ENCODE measurements at places on chromosomes 7 and 10.

DNA sequence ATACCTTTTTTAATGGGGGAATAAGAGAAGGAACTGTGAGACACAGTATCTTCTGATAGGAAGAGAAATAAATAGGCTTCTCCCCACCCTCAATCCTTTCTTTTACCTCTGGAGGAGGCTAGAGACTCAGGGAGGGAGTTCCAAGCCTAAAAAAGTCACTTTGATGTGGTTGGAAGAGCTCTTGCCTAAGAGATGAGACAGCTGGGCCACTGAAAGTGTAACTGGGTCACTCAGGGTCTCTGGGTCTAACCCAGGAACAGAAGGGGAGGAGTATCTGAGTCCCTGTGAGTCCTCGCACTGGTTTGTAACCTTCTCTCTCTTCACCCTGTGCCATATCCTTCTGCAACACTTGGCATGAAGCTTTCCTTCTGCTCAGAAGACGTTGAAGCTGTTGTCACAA is 222.9 kb upstream of the AGK start:
- no peak for DNase-seq

DNA sequence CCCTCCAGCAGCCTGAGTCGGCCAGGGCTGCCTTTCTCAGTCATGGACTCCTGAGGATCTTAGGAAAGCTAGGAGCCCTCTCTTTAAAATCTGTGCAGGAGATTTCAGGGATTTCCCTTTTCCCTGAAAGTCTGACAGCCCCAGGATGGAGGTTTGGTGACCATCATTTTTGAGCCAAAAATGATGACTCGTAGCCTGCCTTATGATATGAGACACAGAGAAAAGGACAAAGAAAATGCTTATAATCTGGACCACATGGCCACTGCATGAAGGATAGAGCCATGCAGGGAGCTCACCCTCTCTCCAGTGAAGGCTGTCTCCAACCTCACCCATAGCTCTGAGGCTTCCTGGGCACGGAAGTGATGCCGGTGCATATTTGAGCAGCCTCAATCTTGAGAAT is 106.6 kb upstream of the CHST15 start:
- no peak for DNase-seq

DNA sequence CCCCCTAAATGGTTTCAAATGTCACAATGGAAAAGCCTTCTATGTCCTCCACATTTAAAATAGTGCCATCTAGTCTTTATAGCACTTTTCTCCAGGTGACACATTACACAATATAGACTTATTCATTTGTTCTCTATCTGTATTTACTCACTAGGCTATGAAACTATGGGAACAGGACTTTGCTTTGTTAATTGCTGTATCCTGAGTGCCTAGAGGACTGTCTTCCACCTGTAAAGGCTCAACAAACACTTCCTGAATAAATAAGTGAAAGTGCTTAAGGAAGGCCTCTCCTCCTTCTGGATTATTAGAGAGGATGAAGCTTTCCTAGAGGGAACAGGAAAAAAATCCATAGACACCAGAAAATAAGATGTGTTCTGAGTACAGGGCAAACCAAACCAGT is 397.6 kb upstream of the LRRN3 start:
- DNase-seq = no peak

DNA sequence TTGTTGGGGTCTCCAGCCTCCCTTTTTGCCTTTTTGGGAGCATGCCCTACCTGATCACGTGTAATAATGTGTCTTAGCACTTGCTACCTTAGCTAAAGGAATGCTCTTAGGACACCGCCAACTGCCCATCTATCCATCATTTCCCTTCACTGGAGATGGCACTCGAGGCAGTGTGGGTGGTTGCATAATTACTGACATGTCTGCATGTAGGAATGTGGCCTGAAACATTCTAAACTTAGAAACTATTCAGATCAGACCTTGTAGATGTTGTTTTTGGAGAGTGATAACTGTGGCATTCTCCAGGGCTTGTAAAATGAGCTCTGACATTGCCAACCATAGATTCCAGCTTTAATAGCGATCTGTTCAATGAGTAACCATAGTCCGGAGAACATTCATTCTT is 365.8 kb downstream of the BBS9 start:
- DNase-seq = no peak

GRCh38 chr7:129188892-129189660 is 643 bp downstream of the SMO start:
- DNase-seq = no peak

GRCh38 chr7:17010637-17011300 is 129.0 kb upstream of the AGR3 start:
- DNase-seq = peak; percentile 55

DNA sequence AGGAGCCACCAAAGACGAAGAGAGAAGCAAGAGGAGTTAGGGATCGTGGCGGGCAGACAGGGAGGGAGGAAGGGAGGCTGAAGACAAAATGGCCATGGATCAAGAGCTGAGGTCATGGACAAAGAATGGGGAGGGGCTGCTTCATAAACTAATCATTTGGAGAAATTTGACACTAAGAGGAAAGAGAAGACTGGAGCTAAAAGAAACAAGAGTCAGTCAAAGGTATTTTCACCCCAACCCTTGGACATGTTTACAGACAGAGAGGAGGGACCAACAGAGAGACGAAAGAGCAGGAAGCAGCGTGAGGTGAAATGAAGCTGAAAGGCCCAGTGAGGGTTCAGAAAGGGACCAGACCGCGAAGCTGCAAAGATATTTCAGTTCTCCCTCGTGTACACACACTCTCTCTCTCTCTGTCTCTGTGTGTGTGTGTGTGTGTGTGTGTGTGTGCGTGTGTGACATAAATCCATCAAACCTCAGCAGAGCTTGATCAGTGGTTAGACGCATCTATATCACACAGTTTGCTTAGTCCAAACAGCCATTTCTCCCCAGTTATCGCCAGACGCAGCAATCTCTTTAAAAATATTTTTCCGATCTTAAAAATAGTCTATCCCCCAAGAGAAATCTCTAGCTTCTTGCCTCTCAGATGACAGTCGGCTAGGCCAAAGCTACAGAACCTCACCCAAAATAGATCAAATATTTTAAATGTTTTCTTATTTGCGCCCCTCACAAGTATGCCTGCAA is 12.5 kb upstream of the CALD1 start:
- DNase-seq = no peak

DNA sequence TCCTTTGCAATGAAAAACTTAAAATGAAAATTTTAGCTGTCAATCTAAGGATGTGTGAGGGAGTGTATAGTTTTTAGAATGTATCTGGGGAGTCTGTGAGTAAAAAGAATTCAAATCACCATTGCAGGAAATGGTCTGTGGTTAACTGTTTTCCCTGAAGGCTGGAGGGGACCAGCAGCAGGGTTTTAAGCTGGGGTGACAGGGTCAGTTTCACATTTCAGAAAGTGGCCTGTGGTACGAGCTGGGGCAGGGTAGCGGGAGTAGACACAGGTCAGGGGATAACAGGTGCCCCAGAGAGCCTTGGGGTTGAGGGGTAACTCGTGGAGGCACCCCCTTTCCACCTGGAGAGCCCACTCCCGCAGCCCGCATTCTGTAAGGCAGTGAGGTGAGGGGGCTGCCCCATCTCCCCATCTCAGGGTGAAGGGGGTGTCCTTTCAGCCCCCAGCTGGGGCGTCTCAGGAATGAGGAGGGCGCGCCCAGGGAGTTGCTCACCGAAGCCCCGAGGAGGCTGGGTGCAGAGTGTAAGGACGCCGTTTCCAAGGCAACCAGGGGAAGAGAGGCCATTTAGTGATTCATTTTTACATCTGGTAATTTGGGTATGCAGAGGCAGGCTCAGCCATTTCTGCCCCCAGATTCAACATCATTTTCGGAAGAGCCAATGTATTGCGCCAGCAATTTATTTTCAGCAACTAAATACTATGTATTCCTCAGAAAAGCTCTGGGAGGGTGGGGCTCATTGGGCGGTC is 168.9 kb downstream of the SLIT1 start:
- DNase-seq = peak; percentile 68

GRCh38 chr7:96205665-96206064 is 116.2 kb downstream of the SLC25A13 start:
- no peak for DNase-seq

DNA sequence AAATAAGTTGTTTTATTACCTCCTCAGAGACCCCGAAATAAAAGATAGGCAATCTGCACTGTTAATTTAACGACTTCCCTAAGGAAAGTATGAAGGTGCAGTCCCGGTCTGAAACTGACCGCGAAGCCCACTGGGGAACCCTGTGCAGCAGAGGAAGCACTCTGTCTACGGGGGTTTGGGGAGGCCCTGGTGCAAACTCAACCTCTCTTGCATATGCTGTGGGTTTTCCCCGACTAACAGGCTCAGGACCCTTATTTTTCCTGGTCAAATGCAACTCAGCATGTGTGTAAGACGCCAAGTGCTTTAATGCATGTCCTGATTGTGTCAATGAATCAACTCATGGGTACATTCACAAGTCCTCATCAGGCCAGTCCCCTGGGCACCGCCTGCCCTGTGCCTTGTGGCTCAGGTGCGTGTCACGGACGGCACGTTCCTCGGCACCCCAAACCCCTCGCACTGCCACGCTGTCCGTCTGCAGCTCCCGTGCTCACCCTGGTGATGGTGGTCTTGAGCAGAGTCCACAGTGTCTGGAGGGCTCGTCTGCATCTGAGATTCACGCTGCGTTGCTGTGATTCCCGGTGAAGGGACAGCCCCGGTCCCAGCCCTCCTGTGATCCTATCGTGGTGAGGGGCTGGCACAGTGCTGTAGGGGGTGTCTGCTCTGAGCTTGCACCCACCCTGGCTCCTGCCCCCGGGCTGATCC is 33.8 kb downstream of the JAKMIP3 start:
- DNase-seq = no peak

- no peak for DNase-seq
Observed at GRCh38 chr10:107686095-107686494, 521.6 kb upstream of the SORCS1 start.

- DNase-seq = no peak
Observed at GRCh38 chr10:10891124-10892082, 126.3 kb upstream of the CELF2 start.

GRCh38 chr10:97916586-97916985 is 66.9 kb downstream of the GOLGA7B start:
- DNase-seq = no peak

DNA sequence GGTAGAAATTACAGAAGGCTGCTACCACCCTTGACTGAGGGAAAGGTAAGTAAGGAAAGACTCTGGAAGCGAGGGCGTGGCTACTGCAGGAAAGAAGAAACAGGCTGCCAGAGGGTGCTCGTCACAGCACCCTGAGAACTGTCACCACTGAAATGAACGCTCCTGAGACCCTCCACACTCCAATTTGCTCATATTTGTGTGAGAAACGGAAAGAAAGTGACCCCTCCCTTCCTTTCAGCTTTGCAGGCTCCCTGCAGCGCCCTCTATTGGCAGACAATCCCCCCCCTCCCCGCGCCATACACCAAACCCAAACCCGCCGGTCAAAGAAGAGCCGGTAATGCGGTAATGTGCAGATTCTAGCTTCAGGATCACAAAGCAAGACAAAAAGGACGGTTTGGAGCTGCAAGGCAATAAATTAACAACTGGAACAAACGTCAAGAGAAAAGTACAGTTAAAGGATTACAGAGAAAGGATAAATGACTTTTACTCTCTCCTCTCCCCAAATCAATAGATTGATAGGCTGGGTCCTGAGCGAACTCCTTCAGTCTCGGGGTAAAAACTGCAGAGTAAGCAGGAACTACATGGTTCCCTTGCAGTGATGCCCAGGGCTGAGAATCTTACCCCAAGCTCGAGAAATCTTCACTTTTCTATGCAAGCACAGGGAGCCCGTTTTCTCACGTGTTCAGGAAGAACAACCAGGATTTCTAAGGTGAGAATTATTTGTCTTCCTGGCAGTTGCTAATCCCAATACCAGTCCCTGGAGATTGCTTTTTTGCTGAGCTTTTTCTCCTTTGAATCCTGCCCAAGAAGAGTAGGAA is 47.6 kb downstream of the STEAP1B start:
- DNase-seq = peak; percentile 48

GRCh38 chr10:77433546-77433945 is 204.1 kb downstream of the KCNMA1 start:
- DNase-seq = no peak

GRCh38 chr10:114350751-114351150 is 53.6 kb downstream of the AFAP1L2 start:
- DNase-seq = no peak

- no peak for DNase-seq
Observed at GRCh38 chr7:95997632-95998031, 225.3 kb downstream of the DYNC1I1 start.

DNA sequence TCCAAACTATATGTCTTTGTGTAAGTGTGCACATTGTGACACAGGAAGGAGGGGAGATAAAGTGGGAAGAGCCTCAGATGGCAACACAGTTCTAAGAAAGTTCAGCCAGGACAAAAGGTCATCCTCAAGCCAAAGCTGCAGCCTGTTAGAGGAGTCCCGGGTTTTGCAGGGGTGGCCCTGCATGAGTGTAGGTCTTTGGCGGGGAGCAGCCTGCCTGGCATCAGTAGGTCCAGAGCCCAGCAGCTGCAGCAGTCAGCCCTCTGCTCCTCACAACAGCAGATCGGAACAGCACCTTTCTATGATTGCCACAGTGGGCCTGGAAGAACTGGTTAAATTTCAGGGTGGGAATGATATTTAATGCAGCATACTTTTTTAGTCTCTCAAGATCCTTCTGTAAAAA is 13.5 kb upstream of the VDAC2 start:
- DNase-seq = no peak

DNA sequence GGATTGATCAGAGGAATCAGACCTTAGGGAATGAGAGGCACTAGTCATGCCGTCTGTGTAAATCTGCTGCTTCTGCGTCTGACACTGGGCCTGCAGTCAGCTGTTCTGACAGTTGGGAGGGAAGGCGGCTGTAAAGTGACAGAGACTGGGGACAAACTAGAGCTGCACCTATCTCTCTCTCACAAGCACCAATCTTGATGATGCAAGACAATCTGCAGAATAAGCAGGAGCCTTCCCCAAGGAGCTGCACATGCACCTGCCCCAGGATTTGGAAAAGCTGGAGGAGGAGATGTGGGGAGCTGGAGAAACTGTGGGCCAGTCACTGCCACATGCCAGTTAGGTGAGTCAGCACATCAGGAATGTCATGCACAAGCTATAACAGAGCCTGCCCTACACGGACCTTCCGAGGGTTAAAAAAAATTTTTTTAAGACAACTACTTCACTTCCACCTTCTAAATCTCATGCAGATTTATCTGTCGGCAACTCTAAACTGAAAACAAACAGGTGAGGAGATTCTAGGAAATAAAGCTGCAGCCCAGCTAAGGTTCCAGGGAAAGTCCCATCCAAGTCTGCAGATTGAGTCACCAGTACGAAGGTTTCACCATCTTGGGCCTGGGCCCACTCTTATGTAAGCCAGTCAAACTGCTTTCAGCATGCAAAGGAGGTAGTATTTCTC is 39.2 kb downstream of the ENO4 start:
- no peak for DNase-seq

- no peak for DNase-seq
Observed at GRCh38 chr7:121078701-121079227, 90.3 kb downstream of the CPED1 start.

GRCh38 chr7:1388703-1389335 is 70.5 kb downstream of the MICALL2 start:
- DNase-seq = no peak

GRCh38 chr7:18425838-18426445 is 69.6 kb upstream of the HDAC9 start:
- DNase-seq = no peak

- no peak for DNase-seq
Observed at GRCh38 chr10:125757742-125758141, 17.9 kb downstream of the MMP21 start.

Data from activated CD4-positive, alpha-beta T cell treated with anti-CD3 and anti-CD28 coated beads, Interleukin-2, Interleukin-6, amounts not matched to agents 100 ng/mL and 50 ng/mL, durations not matched to agents 16 hours and 8 hours (primary cell).